ENCODE measurements at places on chromosomes 2 and 18.

- no peak for DNase-seq
These were observed 24.1 kb upstream of the OTOS start for GRCh38 chr2:240164586-240164985.

- no peak for DNase-seq
These were observed 66.8 kb downstream of the GRB14 start for GRCh38 chr2:164554487-164554886.

DNA sequence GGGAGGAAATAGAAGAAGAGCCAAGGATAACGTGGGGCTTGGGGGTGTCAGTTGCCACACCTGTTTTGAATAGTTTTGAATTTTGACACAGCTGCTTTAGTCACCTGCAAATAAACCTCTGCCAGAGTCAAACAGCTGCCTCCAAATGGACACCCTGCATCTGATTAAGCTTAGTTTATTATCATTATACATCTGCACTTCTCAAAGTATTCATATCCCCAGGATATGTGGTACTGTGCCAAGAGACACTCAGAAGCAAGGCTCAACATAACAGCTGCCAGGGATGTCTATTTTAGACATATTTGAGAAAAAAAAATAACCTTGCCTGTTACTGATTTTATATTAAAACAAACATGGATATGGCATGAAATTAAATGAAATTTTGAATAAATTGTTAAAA, 122.5 kb upstream of the WDR75 start:
- DNase-seq = no peak

DNA sequence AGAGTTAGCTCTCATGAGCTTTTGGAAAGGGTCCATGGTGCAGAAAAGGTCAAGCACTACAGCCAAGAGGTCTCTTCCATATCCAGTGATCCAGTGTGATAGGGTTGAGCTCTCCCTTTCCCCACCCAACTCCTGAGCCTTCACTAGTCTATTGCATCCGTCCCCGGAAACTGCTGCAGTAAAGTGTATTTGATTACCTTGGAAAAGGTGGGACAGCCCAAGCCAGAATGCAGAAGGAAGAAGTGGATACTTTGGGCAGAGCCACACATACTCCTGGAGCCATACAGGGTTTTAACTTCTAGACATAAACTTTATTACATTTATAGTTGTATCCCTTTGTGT, 3.6 kb downstream of the PNKD start:
- no peak for DNase-seq

DNA sequence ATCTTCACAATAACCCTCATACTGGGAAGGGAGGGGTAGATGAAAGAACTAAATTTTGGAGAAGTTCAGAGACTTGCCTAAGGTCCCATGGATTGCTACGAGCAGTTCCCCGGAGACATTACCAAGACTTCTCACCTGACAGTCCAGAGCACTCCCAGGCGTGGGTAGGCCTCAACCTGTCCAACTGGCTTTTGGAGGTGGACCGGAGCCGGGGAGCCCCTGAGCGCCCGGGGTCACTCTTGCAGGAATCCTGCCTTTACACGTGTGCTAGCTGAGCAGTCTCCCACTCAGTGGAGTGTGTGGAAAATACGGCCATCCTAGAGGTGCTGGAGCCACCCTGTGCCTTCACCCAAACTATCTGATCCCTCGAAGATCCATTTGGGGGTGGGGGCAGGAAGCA, 8.0 kb downstream of the POMC start:
- DNase-seq = no peak

DNA sequence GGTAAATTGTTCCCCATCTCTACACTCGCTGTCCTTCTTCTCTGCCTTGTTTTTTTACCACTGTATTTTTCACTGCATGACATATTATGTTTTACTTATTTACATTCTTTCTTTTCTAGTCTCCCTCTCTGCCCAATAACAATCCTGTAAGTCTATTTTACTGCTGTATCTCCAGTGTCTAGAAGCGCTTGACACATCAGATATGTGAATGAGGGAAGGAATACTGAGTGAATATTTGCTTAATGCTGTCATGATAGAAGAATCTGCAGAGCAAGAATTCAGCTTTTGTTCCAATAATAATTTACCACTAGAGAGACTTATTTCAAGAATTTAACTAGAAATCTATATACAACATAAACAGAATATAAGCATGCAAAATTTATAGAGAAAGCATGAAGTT, 99.5 kb downstream of the GALNT13 start:
- DNase-seq = no peak

DNA sequence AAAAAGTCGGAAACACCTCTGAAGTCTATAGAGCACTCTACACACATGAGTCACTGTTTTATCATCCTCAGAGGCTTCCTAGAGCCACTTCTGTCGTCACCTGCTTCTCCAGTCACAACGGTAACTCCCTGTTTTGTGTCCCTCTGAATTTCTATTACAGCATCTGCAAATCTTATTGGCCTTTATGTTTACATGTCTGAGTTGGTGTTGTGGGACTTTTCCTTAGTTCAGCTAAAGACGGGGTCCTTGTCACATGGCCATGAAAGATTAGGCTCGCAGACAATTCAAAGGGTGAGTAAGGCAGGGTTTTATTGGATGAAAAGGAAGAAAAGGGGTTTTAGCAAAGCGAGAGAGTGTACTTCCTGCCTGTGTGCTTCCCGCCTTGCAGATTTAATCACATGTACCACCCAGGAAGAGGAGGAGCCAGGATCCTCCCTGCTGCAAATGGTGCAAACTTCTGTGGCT, 185.6 kb downstream of the LPIN1 start:
- no peak for DNase-seq

DNA sequence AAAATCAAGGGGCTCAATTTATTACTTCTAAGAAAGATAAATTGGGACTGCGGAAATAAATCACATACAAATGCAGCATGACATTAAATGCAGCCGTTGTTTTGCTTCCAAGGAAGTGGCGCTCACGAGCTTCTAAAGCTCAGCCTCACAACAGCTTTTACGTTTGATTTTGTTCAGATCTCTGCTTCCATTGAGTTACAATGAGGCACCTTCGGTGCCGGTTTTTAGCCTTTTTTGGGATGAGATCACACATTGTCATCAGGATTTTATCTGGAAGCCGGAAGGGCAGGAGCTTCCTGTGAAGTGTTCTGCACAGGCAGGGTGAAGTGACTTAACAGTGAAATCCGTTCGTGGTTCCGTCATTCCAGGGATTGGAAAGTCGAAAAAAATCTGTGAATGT, 209.8 kb downstream of the DCDC2C start:
- no peak for DNase-seq

DNA sequence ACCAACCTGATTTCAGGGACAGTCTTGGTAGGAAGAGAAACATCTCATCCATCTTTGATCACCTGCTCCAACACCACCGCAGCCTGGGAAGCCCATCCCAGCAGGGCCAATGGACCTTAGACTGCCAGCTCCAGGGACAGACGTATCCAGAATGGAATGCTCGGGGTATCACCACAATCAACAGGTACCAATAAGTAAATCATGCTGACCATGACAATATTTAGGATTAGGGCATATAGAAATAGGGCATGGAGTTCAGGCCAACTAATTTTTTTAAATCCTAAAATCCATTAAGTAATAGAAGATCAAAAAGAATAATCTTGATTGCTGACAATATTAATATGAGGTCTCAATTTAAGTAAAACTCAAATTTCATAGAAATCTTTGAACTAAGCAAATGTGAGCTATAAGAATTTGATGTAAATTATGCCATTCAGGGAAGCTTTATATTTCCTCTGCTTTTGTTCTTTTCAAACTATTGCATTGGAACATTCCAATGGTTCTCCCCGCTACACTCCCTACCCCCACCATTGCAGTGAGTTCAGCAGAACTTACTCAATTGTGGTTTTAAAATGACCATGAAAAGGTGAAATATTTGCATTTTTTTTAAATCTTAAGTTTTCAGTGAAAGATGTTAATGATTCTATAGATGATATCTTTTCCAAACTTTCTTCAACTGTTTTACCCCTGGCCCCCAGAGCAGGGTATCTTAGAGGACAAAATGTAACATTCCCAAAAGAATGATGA, 138.6 kb downstream of the DNER start:
- no peak for DNase-seq

DNA sequence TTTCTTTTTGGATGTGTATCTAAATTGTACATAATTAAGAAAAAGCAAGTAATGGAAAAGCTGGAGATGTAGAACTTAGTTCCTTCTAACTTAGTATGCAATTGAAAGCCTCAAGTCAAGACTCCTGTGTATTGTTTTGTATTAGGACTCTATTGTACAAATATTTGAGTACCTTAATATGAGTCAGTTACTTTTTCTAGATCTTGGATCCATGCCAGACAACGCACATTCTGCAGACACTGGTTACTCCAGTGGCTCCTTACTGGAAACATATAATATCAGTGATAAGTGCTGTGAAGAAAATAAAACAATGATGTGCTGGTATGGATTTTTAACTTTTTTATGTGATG, 1.5 kb downstream of the SLC39A10 start:
- DNase-seq = no peak

DNA sequence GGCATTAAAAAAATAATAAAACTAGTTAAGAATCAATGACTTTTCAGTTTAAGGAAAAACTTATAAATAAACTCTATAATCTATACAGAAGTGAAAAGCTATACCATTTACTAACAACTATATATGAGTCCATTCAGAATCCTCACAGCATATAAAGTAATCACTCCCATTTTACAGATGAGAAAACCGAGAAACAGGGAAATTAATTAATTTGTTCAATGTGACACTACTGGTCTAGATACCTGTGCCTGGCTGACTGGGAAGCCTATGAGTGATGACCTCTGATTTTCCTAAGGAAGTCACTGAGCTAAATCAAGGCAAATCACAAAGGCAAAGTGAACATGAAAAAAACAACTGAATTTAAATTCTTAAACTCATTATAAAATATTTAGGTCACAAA, 99.5 kb upstream of the RNU4ATAC start:
- DNase-seq = no peak

- DNase-seq = no peak
These were observed 66.2 kb upstream of the LCLAT1 start for GRCh38 chr2:30380824-30381223.

DNA sequence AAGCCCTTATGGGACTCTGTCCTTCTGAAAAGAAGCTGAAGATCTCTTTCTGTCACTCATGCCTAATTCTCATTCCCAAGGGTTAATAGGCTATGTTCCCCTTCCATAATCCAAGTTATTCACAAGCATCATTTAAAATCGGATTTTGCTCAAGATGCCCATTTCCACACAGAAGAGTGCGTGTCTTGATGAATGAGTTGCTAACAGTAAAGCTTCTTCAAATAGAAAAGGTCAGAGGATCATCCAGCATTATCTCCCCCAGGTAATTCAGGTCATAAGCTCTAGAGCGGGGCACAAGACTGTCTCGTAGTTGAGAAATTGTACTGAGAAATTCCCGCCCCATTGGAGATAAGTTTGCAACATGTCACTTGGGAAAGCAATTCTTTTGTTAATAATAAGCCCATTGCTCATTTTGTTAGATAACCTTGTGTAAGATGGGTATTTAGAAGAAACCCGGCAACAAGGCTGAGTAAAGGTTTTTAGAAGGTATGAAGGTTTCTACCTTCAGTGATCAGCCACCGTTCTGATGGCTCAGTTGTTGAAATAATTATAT, 290.7 kb upstream of the EPAS1 start:
- no peak for DNase-seq

DNA sequence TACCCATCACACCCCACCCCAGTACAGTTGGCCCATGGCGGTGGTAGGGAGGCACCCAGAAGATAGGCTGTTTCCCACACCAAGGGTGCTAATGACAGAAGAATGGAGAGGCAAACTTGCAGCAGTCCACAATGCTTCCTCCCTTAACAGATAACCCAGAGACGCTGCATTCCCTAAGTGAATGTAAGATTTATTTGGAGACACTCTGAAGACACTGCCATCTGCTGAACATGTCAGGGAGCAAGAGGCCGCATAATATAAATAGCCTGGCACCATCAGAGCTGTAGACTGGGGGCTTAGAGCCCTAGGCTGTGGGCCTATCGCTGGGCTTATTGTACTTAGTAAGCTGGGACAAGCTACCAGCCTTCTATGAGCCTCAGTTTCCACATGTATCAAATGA, 2.2 kb upstream of the IWS1 start:
- DNase-seq = no peak

DNA sequence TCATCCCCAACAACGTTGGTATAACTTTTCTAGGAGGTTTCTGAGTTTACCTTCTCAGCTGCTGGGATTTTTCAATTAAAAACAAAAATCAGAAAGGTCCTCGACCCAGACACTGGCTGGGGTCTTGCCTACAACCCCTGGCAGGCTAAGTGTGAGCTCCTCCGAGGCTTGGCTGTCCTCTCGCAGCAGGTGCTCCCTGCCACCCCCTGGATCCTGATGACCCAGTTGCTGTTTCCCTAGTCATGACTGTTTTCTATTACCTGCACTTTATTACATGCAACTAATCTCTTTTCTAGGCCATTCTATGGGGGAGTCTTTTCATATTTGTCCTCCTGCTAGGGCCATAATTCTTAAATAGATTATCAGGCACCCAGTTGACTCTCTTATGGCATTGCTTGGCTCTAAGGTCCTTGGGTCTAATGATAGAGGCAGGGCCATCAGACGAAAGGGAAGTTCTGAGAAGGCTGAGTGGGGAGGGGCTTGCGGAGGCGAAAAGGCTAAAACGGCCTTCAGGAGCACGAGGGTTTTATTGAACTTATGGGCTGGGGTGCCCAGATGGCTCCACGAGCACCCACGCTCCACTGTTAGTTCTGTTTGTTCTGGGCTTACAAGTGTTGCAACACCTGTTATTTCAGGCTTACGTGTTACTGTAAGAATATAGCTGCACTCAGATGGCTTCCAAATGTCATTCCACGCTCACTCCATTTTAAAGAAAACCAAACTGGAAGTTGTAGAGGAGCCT, 166.0 kb downstream of the NCK2 start:
- DNase-seq = no peak

GRCh38 chr2:164542581-164543021, 78.7 kb downstream of the GRB14 start:
- no peak for DNase-seq

DNA sequence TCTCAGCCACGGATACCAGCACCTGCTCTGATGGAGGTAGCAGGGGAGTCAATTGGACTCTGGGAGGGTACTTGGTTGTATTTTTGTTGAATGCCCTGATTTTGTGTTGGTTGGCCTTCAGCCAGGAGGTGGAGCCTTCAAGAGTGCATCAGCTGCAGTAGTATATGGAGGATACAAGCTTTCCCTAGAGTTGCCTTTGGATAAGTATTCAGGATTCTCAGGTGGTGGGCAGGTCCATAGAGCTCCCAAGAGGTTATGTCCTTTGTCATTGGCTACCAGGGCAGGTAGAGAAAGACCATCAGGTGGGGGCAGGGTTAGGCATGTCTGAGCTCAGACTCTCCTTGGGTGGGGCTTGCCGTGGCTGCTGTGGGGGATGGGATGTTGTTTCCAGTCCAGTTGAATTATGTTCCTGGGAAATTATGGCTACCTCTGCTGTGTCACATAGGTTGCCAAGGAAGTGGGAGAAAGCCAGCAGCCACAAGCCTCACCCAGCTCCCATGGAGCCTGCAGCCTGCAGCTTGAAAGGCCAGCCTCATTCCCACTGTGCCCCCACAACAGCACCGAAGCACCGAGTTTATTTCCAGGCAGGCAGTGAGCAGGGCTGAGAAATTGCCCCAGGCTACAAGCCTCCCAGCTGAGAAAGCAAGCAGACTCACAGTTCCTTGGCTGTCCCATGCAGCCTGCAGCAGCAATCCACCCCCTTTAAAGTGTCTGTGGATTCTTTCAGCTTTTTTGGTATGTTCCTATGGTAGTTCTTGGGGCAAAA, 38.6 kb upstream of the CHST9 start:
- DNase-seq = no peak

GRCh38 chr18:9994026-9994570, 80.3 kb downstream of the VAPA start:
- DNase-seq = no peak

Data from GM19239 (cell line).